ENCODE measurements at places on chromosomes 5 and 9.

GRCh38 chr5:162434281-162434680 lies 366.7 kb downstream of the GABRG2 start:
- no peak for DNase-seq

DNA sequence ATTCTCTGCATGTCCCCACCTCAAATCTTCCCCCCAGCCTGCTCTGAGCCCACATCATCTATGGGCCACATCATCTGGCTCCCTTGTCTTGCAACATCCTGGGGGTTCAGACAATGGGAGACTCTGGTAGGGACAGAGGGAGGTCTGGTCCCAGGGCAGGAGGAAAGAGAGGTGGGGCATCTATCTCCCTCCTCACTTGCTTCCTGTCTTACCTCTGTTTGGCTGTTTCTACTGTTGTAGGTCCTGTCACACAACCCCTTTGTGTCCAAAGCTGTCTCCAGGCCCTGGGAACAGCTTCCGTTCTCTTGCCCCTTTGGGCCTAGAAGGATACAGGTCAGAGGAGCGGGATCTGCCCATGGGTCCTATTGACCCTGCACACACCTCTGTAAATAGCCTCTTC lies 227.2 kb downstream of the NSG2 start:
- no peak for DNase-seq

DNA sequence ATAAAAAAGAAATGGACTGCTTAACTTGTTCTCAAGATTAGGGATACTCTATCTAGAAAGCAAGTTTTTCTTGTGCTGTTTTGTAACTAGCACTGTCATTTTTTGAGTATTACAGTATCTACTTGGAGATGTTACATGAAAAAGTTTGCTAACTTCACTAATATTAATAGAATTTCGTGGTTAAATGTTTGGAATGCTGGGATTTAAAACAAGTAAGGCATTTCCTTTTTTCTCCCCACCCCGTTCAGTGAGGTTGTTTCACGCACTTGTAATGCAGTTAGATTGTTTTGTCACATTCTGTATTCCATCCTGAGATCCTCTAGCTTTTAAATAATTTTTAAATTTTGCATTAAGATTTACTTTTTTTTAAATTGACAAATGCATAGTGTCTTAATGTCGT lies 20.0 kb upstream of the TEK start:
- DNase-seq: no peak

GRCh38 chr5:143491646-143492045 lies 88.2 kb upstream of the NR3C1 start:
- DNase-seq: no peak

DNA sequence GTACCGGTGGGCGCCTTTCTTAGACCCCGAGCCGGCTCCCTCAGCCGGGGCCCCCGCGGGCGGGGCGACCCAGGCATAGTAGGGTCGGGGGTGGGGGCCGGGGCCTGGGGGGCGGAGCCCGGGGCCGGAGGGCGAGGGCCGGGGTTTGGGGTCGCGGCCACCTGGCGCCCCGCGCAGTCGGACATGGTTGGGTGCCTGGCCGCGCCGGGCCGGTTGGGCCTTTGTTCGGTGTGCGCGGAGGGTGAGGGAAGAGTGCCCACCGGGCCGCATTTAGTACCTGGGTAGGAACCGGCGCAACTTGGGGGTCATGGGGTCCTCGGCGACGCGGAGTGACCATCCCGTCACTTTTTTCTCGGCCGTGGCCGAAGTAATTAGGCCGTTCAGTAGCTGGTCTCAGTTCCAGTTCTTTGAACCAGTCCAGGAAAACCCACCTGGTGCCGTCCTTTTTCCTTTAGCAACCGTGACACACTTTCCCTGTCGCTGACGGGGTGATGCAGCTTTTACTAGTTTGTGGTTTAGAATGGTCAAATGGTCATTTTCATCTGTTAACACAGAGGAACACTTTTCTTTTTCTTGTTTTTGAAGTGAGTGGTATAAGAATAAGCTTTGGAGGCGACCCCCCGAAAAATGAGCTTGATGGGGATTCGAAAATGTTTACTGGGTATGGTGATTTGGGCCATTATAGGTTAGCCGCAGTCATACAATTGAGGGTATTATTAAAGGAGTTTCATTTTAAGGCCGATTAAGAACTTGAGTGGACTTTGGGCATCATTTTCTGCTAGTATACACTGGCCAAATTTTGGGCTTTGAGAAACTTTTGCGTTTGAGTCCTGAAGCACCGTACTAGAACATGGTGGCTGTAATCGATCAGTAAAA lies 589 bp downstream of the CKS2 start:
- no peak for DNase-seq

DNA sequence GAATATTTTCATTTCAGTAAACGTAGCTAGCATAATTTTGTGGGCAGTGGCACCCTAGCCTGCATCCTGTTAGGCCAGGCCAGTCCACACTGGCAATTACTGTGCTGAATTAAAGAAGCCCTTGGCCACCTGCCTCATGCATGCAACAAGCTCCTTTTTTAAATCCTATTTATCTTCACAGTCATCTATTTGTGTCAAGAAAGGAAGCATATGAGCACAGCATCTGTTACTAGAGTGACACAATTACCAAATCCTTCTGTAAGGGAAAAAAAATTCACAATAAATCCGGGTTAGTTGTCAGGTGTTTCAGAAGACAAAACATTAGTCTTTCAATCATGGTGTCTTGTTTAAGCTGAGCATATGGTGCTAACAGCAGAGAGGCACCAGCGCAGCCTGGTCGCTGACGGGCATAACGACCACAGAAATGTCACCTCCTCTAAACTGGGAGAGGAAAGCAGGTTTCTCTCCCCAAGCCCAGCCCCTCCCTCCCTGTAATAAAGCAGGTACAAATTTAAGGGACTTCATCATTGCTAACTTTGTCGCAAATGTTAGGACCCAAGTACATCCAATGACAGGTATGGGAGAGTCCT lies 520.6 kb downstream of the CTNND2 start:
- peak; percentile 40 for DNase-seq

DNA sequence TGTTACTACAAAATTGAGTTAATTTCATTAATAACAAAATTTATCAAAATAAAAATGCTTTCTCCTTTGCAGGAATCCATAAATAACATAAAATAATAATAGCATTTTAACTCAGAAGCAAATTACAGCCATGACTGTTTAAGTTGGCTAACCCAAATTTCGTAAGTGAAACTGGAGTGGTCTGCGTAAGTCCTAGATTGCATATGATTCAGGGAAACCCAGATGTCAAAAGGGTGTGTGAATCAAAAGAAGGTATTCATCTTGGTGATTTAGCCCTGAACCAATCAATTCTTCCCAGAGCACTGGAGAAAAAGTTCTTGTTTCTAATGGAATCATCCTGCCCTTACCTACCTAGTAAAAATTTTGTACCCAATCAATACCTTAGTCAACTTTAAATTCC lies 547.6 kb downstream of the RAB3C start:
- no peak for DNase-seq

DNA sequence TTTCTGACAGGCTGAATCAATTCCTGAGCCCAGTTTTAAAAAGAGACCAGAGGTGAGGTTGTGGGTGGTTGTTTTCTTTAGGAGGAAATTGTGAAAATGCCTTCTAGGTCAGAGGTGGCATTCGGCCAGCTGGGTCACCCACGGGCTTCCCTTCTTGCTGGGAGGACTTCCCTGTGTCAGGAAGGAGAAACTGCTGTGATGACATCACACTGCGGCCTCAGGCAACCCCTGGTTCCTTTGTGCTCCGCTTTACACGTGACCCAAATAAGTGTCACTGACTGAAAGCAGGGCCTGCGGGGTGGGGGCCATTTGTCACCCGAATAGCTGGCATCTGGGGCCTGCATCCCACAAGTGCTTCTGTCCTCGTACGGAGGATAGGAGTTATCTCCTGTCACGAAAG lies 39.7 kb downstream of the FABP6 start:
- DNase-seq: peak; percentile 37

DNA sequence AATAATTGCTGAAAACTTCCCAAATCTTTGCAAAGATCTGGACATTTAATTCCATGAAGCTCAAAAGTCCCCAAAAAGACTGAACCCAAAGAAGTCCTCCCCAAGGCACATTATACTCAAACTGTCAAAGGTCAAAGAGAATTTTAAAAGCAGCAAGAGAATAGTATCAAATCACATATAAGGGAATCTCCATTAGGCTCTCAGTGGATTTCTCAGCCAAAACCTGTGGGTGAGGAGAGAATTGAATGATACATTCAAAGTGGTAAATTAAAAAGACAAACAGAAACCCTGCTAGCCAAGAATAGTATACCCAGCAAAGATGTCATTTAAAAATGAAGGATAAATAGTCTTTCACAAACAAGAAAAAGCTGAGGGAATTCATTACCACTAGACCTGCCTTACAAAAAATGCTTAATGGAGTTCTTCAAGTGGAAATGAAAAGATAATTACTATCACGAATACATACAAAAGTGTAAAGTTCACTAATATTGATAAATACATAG lies 134.1 kb downstream of the NDUFS4 start:
- DNase-seq: no peak

GRCh38 chr9:97487107-97487506 lies 14.4 kb upstream of the TMOD1 start:
- no peak for DNase-seq

DNA sequence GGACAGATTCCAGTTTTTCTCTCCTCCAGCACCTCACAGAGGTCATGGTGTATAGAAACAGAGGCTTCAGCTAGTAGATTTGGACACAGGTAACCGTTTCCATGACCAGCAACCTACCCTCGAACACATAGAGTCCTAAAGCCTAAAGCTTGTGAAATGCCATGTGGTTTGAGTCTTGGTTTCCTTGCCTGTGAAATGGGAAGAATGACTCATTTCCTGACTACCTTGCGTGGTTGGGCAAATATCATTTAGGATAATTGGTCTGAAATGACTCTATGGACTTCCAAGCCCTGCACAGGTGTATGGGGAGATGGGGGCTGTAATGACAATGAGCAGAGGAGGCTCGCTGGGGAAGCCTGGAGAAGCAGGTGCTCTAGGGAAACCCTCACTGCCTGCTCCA lies 134.6 kb downstream of the TTLL11 start:
- DNase-seq: no peak

DNA sequence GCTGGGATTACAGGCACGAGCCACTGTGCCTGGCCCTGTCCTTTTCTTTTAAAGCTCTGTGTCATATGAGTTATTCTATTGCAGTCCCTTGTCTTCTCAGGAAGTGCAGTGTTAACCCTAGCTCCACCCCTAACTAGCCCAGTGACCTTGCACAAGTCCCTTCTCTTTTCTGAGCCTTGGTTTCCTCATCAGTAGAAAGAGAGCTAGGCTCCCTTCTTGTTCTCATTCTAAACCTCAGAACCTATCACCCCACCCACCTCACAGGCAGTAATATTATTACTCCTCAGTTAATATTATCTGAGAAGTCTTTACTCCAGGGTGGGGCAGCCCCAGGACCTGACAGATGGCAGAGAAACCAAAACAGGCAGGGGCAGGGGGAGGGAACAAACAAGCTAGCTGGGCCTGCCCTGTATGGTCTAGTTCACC lies 7.2 kb downstream of the CYFIP2 start:
- no peak for DNase-seq

GRCh38 chr5:123193176-123193575 lies 104.1 kb downstream of the PRDM6 start:
- no peak for DNase-seq

- DNase-seq: no peak
These were observed 176.1 kb downstream of the PCSK1 start for GRCh38 chr5:96256795-96257470.

DNA sequence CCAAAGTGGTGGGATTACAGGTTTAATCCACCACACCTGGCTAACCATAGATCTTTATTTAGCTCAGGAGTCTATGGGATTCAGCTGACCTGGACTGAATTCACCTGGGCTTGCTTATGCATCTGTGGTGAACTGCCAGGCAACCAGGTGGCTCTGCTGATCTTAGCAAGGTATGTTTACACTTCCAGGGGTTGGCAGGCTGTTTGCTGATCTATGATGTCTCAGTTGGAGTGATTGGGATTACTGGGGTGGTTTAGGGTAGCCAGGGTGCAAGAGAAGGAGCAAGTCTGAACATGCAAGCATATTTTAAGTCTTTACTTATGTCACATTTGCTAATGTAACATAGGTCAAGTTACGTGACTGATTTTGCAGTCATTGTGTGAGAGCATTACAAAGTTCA lies 63.6 kb upstream of the JAK2 start:
- no peak for DNase-seq

GRCh38 chr9:30915451-30915850 lies 1469.0 kb upstream of the ACO1 start:
- no peak for DNase-seq

GRCh38 chr9:121774715-121775613 lies 123.5 kb downstream of the DAB2IP start:
- no peak for DNase-seq

- no peak for DNase-seq
These were observed 156.6 kb upstream of the PHYKPL start for GRCh38 chr5:178389026-178389729.

GRCh38 chr9:116990592-116990991 lies 303.5 kb downstream of the TRIM32 start:
- no peak for DNase-seq

- DNase-seq: no peak
These were observed 49.4 kb downstream of the SLC46A2 start for GRCh38 chr9:112841261-112841660.

DNA sequence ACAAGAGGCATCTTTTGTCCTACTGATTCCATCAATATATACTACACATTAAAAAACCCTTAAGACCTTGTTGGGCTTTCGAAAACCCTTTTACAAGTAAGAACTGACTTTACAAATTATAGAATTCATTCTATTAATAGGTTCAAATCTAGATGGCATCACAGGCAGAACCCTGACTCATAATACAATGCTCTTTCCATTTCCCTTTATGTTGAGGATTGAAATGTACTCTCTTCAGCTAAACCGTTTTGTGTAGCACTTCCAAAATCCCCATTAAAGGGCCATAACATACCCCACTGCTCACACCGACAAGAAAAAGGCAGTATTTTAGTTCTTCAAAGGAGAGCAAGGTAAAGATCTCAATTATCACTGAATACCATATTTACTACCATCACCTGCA lies 11.2 kb downstream of the CSNK1A1 start:
- no peak for DNase-seq

DNA sequence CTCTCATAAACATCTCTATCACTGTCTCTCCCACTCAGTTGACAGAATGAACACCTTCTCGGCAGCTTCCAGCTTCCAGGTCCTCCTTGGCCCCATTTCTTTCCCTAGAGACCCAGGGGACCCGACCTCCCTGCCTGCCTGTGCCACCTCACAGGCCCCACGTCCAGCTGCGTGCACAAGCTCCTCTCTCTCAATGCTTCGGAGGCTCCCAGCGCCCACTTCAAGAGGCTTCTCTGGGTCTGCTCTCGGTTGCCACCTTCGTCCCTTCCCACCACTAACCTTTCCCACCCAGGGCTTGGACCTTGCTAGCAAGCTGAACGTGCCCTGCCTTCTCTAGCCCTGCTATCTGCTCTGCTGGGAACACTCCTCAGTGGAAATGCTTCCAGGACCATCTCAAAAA lies 2.8 kb upstream of the N4BP3 start:
- no peak for DNase-seq

- no peak for DNase-seq
These were observed 78.5 kb downstream of the HMHB1 start for GRCh38 chr5:143890487-143890886.

Measured in amygdala (tissue), 56 donors.